ENCODE measurements at places on chromosomes 2 and 18.

- DNase-seq = no peak
Observed at GRCh38 chr18:2948038-2948437, 64.9 kb downstream of the LPIN2 start.

GRCh38 chr2:11270891-11271290 lies 73.5 kb downstream of the ROCK2 start:
- no peak for DNase-seq

- DNase-seq = no peak
Observed at GRCh38 chr2:139271149-139271548, 491.0 kb upstream of the NXPH2 start.

DNA sequence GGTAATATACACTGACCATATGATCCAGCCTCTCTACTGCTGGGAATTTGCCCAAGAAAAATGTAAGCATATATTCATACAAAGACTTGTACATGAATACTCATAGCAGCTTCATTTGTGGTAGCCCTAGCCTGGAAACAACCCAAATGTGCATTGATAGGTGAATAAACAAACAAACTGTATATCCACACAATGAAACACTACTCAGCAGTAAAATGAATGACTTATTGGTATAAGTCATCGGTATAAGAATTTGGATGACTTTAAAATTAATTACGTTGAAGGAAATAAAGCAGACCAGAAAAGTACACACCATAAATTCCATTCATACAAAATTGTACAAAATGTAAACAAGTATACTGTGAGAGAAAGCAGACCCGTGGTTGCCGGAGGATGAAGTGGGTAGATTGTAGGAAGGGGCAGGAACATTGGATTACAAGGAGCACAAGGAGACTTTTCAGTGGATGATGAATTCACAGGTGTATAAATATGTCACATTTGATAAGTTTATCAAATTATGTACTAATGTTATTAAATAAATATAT lies 376.7 kb downstream of the TDRD15 start:
- DNase-seq = no peak

GRCh38 chr2:143936848-143937722 lies 582.8 kb downstream of the ZEB2 start:
- DNase-seq = peak; percentile 21

- no peak for DNase-seq
Observed at GRCh38 chr2:226669905-226670304, 129.7 kb downstream of the IRS1 start.

- no peak for DNase-seq
Observed at GRCh38 chr2:22690096-22690495, 694.9 kb upstream of the KLHL29 start.

- DNase-seq = peak; percentile 38
Observed at GRCh38 chr2:68318914-68319397, 793 bp downstream of the CNRIP1 start.

- DNase-seq = no peak
Observed at GRCh38 chr18:47113796-47114540, 36.3 kb downstream of the HDHD2 start.

DNA sequence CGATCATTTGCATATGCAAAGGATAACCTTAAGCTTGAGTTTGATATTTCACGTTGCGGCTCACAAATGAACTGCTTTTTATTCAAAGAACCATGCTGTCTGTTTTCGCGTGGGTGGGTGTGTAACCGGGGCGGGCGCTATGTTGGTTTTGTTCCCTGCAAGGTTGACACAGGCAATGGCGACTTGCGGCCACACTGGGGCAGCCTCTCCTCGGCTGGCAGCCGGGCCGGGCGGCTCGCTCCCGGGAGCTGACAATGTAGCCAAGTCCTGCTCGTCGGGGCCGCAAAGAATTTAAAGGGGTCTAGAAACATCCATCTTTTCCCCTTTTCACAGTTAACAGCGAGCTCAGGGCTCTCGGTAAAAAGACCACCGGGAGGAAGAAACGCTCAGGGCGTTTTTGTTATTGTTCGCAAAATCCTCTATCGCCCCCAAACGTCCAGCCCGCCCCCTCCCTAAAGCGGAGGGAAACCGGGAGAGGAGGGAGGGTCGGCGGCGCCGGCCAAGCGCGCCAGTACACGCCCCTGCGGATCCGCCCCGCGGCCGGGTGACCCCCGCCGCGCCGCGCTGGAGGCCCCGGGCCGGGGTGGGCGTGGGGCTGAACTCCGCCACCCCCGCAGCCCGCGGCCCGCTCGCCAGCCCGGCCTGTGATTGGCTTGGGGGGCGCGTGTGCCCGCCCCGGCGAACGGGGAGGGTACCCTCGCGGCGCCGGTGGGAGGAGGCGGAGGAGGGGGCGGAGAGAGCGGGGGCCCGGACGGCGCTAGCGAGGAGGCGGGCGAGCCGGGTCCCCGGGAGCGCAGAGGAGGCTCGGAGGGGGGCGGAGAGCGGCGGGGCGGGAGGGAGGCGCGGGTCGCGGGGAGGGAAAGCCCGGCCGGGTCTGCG lies at the start of gene NEDD4L:
TSS of gene NEDD4L (plus strand) at position 736 of the 879 bp plus-strand sequence. CDS start 435 bp downstream, outside the sequence.
- peak; percentile 77 for DNase-seq

GRCh38 chr2:241966647-241967466 lies 97.3 kb downstream of the RTP5 start:
- DNase-seq = no peak

- no peak for DNase-seq
Observed at GRCh38 chr18:24514439-24514838, 54.0 kb downstream of the HRH4 start.

DNA sequence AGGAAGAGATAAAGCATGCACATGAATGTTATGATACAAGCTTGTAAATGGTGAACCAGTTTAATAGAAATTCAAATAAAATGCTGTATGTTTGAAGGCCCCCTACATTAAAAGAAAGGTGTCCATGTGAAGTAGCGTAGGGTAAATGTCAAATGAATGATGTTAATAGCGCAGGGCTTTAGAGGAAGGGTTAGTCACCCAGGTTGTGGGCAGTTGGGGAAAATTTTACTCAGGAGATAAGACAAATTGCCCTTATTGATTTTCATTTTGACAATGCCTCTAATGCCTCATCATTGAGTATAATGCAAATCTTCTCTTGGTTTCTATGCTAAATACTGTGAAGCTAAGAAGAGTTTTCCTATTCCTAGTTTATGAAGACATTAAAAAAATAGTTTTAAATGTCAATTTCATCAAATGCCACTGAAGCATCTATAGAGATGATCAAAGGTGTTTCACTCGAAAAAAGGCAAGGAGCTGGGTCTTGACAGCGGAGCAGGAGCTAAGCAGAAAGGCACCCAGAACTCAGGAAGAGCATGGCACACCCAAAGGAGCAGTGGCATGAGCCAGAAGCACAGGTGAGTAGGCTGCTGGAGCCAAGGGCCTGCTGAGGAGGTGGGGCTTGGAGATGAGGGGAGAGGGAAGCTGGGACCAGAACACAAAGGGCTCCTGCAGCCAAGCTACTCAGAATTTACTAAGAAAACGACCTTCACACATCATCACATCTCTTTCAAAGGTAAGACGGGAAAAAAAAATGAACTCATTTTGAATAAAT lies 129.3 kb upstream of the ACKR3 start:
- DNase-seq = no peak

GRCh38 chr2:98357849-98358248 lies 11.6 kb downstream of the CNGA3 start:
- no peak for DNase-seq

DNA sequence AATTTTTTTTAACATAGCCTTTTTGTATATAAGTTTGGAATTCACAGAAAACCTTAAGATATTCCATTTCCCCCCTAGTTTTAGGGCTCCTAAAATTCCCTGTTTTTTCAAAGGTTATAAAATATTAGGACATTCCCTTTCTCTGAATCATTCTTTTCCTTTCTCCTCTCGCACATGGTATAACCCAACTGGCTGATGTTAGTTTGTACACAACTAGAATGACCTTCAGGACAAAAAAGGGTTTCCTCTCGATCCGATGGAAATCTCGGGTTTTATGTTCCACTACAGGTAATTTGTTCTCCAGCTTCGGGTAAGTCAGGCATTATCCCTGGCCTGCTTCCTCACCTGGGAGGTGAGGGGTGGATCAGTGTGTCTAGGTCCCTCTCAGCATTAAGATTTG lies 215.1 kb downstream of the LDLRAD4 start:
- DNase-seq = no peak

GRCh38 chr2:20561637-20562454 lies 89.1 kb downstream of the HS1BP3 start:
- no peak for DNase-seq

GRCh38 chr2:88857951-88858411 lies 166.5 kb downstream of the RPIA start:
- DNase-seq = no peak

GRCh38 chr2:1642993-1643619 lies 101.2 kb downstream of the PXDN start:
- no peak for DNase-seq

GRCh38 chr2:159077869-159078268 lies 109.4 kb downstream of the TANC1 start:
- DNase-seq = no peak

GRCh38 chr18:24868760-24869237 lies 408.4 kb downstream of the HRH4 start:
- DNase-seq = no peak

GRCh38 chr2:133317178-133317577 lies 251.1 kb downstream of the NCKAP5 start:
- no peak for DNase-seq

GRCh38 chr2:69102041-69102593 lies 89.1 kb downstream of the ANTXR1 start:
- DNase-seq = no peak

Data from left ventricle myocardium inferior (tissue), 1 donor.